ENCODE measurements at places on chromosomes 5 and 9.

DNA sequence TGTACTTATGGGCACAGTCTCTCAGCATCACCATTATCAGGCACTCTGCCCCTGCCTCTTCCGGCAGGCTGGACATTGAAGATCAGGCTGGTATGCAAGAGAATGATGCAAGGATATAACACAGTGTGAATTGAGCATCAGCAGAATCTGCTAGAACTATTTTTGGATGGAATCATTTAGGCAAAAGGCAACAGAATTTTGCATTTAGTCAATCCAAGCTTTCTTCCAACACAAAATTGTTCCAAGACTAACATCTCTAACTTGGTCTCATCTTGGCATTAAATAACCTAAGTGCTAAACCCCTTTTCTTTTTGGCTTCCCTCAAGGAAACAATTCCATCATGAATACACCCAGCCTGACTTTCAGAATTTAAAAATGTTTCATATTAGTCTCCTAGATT, 339.9 kb downstream of the PRELID2 start:
- no peak for DNase-seq

GRCh38 chr9:98201102-98201501, 8.7 kb upstream of the CORO2A start:
- no peak for DNase-seq

- DNase-seq: no peak
Observed at GRCh38 chr5:12357626-12358025, 453.4 kb upstream of the CTNND2 start.

DNA sequence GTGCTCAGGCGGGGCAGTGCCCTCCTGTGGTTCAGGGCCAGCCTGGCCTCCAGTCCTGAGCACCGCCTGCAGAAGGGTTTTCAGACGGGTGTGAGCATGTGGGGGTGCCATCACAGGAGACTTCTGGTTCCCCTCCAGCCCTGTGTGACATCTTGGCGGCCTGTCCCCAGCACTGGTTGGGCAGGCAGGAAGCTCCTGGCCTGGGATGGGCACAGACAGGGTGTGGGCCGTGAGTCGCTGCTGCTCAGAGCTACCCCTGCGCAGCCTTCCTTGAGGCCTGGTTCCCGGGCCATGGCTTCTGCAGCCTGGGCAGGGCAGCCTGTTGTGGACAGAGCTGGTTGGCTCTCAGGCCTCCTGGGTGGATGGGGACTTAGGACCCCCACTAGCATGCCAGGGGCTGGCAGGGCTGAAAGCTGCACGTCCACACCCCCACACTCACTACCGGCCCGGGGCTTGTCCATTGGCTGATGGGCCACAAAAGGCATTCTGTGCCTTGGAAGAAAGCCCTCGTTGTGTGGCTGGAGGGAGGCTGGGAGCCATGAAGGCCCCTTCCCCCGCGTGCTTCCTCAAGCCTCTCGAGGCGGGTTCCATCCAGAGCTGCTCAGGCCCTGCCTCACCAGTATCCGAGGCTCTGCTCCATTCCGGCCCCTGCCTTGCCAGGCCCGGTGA, 58.7 kb downstream of the RXRA start:
- peak; percentile 88 for DNase-seq

DNA sequence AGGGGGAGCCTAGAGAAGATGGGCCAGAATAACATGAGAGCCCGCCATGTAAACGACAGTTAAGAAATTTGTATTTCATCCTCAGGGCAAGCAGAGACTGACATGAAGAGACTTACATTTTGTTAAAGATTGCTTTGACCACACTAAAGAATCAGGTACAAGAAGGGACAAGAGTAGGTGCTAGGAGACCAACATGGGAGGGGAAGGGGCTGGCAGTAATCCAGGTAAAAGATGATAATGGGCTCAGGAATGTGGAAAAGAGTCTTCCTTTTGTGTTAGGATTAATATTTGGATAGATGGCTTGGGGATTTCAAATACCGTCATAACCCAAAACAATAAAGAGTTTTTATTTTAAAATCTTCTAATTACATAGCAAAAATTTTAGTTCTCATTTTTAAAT, 137.3 kb downstream of the ZNF462 start:
- no peak for DNase-seq

- no peak for DNase-seq
Observed at GRCh38 chr9:6383551-6384225, 29.3 kb upstream of the UHRF2 start.

- DNase-seq: no peak
Observed at GRCh38 chr5:89418407-89419085, 535.6 kb upstream of the MEF2C start.

- no peak for DNase-seq
Observed at GRCh38 chr9:97064176-97064575, 25.2 kb upstream of the CTSV start.

DNA sequence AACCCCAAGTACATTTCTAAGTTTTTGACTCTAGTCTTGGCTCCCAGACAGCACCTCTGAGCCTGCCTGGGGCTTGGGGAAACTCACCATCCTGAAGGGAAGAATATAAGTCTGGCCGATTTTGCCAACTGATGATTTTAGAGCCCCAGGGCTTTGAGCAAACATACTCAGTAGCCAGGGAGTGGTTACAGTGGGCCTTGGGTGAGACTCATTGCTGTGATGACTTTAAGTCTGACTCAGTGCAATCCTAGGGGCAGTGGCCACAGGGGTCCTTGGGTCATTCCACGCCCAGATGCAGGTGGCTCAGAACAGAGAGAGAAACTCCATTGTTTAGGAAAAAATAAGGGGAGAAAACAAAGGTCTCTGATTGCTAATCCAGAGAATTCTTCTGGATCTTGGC, 312.0 kb upstream of the EDIL3 start:
- DNase-seq: no peak
